Left lung (tissue), 14 donors: ENCODE measurements at places on chromosomes 13 and 19.
A peak's percentile ranks its signal among the peaks of the same experiment; 100 is the strongest.

DNA sequence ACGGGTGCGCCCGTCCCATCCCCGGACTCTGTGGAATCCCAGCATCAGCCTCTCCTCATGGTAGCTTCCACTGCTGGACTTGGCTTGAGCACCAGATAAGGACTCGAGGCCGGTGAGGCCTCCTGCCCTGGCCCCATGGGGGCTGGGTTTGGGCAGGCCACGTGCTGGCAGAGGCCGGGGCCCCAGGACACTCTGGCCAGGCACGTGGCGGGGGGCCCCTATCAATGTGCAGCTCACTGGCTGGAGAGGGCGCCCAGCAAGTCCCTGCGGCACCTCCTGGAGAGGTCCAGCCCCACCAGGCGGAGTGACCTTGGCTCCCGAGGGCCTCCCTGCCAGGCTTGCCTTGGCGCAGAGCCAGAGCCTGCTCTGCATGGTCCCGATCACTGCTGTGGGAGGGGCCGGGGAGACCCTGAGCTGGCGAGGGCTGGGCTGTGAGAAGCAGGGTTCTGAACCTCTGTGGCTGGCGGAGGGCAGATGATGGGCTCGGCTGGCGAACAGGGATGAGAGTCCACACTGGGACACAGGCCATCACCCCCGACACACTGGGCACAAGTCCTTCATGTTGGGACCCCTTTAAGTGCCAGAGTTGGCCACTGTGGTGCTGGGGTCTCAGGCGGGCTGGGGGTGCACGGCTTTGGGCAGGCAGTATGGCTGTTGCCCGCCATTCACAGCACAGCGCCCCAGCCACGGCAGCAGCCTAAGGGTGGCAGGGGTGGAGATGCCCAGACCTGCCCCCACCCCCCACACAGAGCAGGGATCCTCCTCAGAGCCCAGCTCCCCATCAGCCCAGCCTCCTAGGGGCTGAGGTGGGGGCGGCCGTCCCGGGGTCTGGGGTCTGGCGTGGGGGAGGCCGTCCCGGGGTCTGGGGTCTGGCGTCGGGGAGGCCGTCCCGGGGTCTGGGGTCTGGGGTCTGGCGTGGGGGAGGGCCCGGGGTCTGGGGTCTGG lies 19.1 kb downstream of the CEBPG start:
- peak; percentile 78 for DNase-seq

- peak; percentile 25 for DNase-seq
Observed at GRCh38 chr19:6023936-6024335, 46.0 kb upstream of the RANBP3 start.

DNA sequence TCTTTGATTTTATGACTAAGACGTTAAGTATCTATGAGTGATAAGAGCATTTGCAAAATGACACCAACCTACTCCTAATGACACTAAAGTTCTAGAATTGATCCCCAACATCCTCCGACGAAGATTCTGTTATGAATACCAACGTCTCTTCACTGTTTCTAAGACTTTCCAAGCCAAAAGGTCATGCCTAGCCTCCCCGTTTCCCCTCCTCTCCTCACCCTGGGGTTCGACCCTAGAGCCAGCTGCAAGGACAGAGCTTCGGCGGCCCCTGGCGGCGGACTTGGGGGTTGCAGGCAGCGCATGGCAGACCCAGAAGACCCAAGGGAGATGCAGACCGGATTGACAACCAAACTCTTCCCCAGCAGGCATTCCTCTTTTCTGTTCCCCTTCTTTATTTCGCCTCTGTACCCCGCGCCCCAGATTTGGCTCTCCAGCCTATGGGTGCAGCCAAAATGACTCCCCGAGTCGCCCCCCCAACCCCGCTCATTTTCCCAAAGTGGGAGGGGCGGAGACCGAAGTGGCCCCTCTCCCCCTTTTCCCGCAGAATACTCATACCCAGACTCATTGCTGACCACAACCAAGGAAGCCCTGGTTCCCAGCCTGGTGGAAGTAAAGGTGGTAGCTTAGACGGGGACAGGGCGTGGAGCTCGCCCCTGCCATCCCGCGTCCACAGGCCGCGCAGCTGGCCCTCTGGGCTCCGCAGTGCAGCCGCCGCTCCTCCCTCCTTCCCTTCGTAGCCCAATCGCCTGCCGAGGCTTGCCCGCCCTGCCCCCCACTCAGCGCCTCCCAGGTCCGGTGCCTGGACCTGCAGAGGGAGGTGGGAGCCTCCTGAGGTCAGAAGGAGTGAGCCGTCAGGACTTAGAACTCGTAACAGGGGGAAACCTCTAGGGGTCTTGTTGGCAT lies 4.1 kb upstream of the EML2 start:
- DNase-seq = peak; percentile 87

- DNase-seq = no peak
Observed at GRCh38 chr19:7280940-7281666, 13.1 kb downstream of the INSR start.

DNA sequence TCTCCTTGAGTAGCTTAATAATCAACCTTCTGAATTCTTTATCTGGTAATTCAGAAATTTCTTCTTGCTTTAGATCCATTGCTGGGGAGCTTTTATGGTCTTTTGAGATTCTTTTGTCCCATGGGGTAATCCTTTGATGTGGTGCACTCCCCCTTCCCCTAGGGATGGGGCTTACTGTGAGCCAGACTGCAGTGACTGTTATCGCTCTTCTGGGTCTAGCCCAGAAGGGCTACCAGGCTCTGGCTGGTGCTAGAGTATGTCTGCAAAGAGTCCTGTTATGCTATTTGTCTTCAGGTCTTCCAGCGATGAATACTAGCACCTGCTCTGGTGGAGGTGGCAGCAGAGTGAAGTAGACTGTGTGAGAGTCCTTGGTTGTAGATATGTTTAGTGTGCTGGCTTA lies 41.7 kb downstream of the UFM1 start:
- DNase-seq = no peak

GRCh38 chr19:6713773-6714692 lies 6.4 kb downstream of the C3 start:
- DNase-seq = no peak

- DNase-seq = no peak
Observed at GRCh38 chr13:105997581-105998550, 537.6 kb downstream of the EFNB2 start.

GRCh38 chr13:65959305-65959704 lies 1270.8 kb downstream of the PCDH9 start:
- DNase-seq = no peak

GRCh38 chr13:83221813-83222241 lies 660.4 kb downstream of the SLITRK1 start:
- no peak for DNase-seq

GRCh38 chr13:89066868-89067466 lies 1395.8 kb downstream of the SLITRK5 start:
- DNase-seq = peak; percentile 70

GRCh38 chr19:58355215-58355796 lies 2.0 kb upstream of the A1BG start:
- no peak for DNase-seq

DNA sequence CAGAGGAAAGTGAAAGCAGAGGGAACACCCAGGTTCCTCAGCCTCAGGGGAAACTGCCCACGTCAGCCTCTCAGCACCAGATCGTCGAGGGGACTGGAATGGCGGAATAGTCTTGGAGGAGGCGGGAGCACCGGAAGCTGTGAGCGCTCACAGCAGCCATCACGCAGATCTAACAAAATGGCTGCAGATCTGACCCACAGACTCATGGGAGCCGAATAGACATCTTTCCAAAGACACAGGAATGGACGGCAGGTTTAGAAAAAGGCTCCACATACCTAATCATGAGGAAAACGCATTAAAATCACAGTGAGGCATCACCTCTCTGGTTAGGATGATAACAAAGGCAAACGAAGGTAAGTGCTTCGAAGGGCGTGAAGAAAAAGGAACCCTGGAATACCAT lies 11.8 kb upstream of the LILRA2 start:
- no peak for DNase-seq

- DNase-seq = no peak
Observed at GRCh38 chr19:30788105-30788765, 416.1 kb downstream of the ZNF536 start.

DNA sequence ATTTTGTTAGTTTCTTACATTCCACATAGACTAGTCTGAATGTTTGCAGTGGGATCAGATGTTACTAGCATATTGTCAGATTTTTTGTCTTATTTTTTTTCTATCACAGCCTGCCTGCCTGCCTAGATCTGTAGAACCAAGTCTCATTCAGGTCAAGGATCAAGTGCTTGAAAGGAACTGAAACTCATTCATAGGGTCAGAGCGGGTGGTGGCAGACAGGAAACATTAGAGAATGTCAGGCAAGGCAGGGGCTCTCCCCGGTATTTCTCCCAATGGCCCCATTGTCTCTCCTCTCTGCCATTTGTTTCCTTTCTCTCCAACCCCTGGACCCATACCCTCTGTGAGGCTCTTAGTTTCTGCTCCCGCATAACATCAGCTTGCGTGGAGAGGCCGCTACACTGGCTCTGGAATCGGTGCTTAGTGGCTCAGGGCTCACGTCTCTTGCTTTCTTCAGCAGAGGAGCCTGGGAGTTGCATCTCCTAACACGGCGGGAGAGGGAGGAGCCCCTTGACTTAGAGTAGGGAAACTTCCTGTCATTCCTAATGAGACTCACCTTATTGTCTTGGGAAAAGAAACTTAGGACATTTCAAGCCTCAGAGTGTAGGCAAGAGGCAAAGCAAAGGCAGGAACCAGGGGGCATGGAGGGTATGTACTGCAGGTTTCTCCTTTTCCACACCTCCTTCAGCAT lies 35.6 kb upstream of the SPATA13 start:
- no peak for DNase-seq

DNA sequence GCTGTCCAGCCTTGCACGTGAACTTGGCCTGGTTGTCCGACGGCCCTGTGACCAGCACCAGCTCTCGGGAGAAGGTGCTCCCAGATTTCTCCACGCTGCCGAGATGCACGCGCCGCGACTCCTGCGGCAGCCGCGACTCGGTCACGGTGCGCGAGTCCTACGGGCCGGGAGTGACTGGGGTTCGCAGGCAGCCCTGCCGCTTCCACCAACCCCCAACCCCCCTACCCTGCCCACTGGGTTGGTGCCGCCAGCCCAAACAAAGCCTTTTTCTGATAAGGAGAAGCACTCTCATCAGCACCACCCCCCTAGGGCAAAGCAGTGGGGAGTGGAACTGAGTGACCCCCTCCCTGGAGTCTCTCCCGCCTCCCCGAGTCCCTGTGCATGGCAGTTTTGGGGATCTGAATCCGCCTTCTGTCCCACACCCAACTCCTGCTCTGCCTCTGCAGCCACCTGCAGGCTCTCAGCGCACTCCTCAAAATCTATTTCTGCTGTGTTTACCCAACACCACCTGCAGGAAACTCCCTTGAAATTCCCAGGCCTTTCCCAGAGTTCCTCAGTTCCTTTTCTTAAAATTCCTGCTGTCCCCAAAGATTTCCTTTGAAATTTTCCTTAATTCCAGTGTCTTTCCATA lies 6.2 kb downstream of the NPHS1 start:
- DNase-seq = peak; percentile 77

DNA sequence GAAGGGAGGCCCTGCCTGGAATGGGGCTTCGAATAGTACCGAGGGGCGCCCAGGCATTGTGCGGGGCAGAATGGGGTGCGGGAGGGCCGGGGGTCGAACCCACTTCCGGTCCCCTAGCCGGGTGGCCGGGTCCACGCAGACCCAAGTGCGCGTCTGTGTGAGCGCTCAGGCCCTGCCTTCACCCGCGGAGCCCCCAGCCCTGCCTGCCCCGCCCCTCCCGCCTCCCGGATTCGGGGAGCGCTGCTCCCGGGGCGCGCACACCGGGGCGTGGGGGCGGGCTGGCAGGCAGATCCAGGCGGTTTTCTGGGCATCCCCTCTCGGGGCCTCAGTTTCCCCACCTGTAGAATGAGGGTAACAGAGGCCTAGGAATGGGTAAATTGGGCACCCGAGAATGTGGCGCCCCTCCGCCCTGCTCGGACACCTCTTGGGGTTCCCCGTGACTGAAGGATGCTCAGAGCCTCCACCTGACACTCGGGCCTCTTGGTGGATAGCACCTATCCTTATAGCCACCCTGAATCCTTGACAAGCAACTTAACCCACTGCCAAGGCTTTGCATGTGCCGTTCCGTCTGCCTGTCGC lies 682 bp downstream of the PIK3R2 start:
- no peak for DNase-seq

DNA sequence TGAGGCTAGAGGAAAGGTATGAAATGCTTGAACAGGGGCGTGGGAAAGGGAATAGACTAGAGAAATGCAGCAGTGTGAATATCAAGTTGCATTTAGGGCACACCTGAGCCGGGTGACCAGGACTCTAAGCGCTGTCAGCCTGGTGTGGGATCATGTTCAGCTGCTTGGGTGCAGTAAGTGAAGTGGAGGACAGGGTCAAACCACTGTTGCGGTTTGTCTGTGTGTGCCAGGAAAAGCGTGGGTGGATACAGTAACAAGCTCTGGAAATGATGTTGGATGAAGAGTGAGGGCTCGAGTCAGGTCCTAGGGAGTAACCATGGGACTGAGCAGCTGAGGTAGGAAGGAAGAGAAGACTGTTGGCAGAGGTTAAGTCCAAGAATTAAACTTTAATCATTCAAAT lies 15.8 kb downstream of the DGKH start:
- no peak for DNase-seq

- no peak for DNase-seq
Observed at GRCh38 chr13:48858122-48858902, 117.4 kb upstream of the FNDC3A start.

DNA sequence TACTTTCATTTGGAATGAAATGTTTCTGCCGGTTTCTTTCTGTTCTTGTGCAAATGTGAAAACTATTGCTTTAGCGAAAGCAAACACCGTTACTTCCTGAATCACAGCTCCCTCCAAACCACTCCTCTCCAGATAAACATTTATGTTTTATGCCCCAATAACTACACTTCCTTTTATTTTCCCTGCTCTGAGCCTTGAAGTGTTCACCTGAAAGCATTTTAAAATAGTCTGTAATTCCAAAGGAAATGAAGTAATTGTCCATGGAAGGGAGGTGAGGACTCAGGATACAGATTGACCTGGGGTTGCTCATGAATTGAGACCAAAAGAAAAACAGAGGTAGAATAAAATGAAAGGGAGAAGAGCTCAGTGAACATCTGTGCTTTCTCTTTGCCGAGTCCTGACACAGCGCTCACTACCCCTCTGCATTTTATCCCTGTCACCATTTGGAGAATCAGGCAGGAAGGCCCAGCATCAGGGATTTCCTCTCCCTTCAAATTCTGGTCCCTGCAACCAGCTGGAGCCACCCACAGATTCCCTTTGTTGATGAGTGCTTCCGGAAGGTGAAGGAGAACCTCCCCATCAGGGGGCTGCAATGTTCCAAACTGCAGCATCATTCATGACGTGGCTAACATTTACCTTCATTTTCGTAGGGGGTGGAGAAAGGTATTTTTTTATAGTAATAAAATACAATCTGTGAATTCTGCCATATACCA lies 171.9 kb downstream of the ITGBL1 start:
- DNase-seq = no peak

DNA sequence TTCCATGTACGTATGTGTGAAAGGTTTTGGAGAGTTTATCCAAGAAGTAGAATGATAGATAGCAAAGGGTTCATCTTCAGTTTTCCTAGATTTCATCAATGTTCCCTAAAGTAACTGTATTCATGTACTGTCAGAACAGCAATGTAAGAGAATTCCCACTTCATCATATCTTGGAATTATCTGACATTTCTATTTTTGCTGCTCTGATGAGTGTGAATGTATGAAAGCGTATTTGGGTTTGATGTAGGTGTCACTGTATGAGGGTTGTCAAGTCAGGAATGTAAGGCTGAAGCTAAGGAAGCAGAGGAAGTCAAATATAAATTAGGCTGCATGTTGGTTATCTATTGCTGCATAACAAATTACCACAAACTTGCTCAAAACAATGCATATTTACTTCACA lies 7.2 kb upstream of the KATNAL1 start:
- no peak for DNase-seq
